Neural crest cell (in vitro differentiated cells): ENCODE measurements at places on chromosomes 12 and 14.

DNA sequence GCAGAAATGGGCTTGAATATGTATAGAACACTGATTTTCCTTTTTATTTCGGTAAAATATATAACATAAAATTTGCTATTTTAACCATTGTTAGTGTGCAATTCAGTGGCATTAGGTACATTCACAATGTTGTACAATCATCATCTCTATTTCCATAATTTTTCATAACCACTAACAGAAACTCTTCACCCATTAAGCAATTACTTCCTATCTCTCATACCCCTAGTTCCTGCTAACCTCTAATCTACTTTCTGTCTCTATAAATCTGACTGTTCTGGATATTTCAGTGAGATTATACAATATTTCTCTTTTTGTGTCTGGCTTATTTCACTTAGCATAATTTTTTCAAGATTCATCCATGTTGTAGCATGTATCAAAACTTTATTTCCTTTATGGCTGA lies 8.9 kb upstream of the RNF212B start:
- no peak for DNase-seq

- no peak for DNase-seq
Observed at GRCh38 chr14:23538050-23538718, 13.4 kb downstream of the ZFHX2 start.

- no peak for DNase-seq
Observed at GRCh38 chr14:54125109-54125508, 168.5 kb upstream of the BMP4 start.

GRCh38 chr12:113757221-113758002 lies 208.7 kb downstream of the RBM19 start:
- no peak for DNase-seq

DNA sequence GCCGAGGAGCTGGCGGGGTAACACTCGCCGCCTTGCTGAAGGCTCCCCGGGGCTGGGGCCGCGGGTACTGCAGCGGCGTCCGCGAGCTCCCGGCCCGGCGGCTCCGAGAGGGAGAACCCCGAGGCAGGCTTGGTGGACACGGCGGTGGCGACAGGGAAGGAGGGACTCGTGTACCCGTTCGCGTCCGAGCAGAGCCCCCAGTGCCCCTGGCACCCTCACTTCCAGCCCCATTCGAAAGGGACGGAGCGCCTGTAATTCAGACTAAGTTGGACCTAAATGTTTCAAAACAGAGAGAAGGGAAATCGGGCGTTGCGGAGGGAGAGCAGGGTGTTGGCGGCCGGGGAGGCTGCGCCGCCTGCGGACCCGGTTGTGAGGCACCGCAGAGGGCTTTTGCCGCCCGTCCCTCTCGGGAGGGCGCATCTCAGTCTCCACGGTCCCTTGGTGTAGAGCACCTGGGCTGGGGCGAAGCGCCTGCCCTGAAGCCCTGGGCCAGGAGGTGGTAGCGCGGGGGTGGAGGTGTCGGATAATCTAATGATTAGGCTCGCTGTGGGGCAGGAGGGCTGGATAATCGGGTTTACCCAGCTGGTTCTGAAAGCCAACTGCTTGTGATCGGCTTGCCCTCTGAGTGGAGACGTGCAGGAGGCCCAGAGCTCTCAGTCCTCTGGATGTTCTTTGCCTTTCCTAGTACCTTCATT lies 771 bp downstream of the DAAM1 start:
- peak; percentile 28 for DNase-seq

DNA sequence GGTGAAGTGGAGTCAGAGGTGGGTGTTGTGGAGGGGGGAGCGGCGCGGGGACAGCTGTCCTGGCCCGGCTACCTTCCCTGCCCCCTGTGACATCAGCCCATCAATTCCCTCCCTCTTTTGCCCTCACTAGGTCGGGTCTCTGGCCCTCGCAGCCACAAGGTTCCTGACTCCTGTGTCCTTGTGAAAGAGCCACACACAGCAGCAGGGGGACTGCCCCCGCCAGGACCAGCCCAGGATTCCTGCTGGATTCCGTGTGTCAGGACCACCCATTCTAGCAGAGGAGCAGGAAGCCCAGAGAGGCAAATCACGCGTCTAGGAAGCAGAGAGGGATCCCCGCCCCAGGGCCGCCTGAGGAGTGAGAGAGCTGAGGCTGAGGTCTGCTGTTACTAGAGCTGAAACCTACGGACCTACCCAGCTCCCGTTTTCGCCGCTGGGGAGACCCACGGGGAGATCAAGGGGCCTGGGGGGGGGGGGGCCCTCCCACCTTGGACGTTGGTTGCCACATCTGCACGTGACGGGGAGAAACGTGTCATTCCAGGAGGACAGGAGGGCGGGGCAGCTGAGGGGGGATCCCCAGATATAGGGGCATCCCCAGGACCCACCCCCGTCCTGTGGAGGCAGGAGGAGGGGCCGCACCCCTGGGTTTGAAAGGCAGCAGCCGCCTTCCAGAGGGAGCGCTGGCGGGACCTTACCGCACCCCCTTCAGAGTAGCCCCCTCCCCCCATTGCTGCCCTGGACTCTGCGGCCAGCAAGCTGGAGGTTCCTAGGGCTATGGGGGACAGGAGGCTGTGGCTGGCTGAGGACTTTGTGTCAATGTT lies 12.5 kb upstream of the INF2 start:
- DNase-seq: peak; percentile 37

- DNase-seq: no peak
Observed at GRCh38 chr12:1966561-1967226, 37.6 kb downstream of the DCP1B start.

DNA sequence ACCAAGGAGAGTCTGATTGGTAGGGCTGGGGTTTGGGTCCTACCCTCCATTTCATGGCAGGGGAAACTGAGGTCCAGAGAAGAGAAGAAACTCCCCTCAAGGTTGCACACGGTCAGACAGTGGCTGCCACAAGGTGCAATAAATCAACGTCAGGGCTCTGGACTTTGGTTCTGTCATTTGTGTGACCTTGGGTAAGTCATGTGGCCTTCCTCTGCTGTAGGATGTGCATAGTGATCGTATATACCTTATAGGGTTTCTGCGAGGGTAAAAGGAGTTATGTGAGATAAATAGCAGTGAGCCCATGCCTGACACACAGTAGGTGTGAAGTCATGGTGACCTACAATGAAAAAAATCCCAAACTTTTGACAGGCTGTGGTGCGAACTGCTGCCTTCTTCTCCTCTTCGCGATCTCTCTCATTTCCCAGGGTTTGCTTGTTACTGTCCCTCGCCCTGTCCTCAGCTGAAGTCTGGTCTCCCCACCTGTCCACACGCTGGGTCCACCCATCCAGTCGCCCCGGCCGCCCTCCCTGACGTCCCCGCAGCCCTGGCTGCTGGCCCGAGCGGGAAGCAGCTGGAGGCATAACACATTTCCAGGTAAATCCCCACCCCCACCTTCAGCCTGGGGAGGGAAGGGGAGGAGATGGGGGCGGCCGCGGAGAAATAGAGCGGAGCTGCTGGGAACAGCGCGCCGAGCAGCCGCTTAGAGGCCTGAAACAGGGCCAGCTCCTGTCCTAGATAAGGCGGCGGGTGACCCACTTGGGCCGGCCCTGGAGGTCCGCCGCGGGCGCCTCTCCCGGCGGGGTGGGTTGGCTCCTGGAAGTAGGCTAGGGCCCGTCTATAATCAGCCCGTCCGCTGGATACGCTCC lies 1.8 kb upstream of the FAM222A start:
- no peak for DNase-seq

DNA sequence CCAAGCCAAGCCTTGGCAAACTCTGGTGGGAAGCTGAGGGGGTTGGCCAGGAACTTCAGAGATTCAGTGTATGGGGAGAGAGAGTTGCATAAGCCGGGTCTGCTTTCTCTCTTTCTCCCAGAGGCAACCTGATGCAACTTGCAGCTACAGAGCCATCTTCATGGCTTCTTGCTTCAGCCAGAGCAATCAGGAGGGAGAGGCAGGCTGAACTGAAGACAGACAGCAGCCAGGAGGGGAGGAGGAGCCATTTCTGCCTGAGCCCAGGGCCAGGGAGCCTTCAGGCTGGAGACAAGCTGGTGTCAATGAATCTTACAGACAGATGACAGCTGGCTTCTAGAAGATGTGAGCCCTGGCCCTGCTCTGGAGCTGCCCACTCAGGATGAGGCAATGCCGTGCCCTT lies 18.7 kb downstream of the NPC2 start:
- no peak for DNase-seq

DNA sequence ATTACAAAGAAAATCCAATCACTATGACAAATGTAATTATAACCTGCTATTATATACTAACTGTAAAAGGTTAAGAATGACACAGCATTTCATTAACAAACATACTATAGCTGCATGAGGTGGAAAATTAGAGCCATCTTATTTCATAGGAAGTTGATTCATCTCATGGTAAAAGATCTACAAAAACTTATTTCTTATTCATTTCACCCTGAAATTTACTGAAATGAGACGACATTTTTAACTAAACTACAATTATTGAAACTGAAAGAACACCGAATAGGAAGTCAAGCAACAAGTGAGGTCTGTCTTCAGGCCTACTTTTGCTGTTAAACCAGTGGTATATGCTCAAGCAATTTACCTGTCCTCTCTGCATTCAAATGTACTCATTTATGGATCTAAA lies 87.2 kb downstream of the CEP83 start:
- DNase-seq: no peak

DNA sequence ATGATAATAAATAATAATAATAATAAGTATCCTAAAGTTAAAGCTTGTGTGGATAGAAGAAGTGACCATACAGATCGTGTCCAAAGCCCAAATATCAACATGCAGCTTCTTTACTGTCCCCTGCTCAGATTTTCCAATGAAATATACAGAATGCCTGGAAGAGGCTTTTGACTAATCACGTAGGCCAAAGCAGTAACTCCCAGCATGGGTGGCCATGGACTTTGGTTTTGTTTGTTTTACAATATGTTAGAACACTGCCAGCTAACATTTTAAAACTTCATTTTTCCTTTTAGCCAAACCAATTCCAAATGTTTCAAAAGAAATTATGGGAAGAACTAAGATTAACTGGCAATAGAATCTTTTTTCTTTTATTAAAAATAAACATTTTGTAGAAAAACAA lies 400.0 kb upstream of the FLRT2 start:
- DNase-seq: no peak

DNA sequence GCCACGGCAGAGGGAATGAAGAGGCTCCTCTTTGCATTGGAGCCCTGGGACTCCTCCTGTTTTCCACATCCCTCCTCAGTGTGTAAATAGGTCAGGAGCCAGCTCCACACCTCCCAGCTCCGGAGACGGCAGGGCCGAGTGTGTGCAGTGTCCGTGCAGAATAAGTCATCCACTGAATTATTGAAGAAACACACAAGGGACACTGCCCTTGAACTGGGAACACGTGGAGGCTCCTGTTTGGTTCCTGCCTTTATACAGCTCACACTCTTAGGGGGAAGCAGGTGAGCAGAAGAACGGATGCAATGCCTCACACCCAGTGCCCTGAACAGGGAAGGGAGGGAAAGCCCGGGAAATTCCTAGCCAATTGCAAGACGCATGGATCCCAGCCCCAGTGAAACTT lies 10.4 kb upstream of the FZD10 start:
- no peak for DNase-seq

GRCh38 chr12:97046901-97047300 lies 139.8 kb downstream of the NEDD1 start:
- no peak for DNase-seq

GRCh38 chr12:120970310-120970709 lies 8.0 kb upstream of the HNF1A start:
- DNase-seq: no peak
